ENCODE measurements at places on chromosomes 2 and 18.

- DNase-seq = no peak
Measured at GRCh38 chr18:56789004-56789888, 138.1 kb downstream of the WDR7 start.

DNA sequence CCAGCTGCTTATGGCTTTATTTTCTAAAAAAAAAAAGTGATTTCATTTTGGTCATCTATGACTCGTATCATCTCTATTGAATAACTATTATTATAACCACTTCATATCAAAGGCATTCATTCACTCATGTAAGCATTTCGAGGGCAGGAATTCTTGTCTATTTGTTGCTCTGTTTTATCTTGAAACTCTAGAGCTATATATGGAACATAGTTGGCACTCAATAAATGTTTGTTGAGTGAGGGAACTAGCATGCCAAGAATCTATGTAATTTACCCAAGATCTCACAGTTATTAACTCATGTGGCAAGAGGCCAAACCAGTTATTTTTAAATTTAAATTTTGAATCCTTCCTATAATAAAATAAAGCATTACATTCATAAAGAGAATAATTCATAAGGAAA, 470.1 kb downstream of the TMX3 start:
- DNase-seq = no peak

DNA sequence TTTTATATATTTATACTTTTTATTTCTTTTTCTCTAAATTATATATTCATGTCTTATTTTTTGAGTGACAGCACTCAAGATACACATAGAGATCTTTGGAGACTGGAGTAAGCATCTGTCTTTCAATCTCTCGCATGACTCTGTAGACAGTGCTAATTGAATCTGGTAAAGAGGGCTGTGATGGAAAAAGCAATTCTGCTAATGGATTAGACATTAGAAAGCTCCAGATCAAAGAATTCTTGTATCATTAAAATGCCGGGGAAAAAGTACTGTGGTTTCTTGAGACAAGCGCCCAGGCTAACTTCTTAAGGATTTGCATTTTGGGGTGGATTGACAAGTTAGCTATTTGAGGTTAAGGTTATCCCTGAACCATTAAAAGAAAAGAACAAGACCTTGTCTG, 383.1 kb upstream of the TNP1 start:
- no peak for DNase-seq

- DNase-seq = no peak
Measured at GRCh38 chr2:127064642-127065250, 42.2 kb downstream of the BIN1 start.

GRCh38 chr2:170457742-170458141, 257.4 kb upstream of the SP5 start:
- DNase-seq = no peak

DNA sequence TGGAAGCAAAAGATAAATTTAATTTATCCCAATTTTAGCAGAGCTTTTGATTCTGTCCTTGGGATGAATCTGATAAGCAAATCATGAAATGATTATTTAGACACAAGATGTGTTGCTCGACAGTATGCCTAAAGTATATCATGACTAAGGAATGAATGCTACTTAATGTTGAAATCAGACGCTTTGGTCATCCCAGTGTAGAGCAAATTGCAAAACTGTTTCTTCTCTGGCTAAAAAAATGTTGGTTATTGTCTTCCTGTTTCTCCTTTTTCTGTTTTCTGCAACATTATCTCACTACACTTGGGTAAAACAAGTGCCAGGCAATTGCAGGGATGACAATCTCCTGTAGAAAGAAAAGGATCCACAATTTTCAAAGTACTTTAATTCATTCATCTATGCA, 66.4 kb downstream of the BABAM2 start:
- DNase-seq = no peak

GRCh38 chr2:14896330-14897030, 264.0 kb downstream of the LRATD1 start:
- no peak for DNase-seq

DNA sequence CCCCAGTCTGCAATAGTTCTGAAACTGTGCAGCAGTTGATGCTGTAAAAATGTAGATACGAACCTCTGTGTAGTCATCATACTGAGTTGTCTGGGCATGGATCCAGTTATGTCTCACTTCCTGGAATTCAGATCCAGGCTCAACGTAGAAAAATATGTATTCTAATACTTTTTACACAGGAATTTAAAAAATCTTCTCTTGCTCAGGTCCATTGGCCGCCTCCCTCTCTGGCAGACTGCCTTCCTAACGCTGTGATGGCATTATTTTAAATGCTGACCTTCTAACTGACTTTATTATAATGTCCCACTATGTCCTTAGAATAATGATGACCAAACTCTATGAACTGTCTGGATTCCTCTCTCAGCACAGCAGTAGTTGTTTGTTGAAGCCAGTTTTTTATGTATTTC, 119.6 kb downstream of the FEZ2 start:
- DNase-seq = no peak

GRCh38 chr2:238868067-238868524, 20.2 kb downstream of the TWIST2 start:
- no peak for DNase-seq

GRCh38 chr2:212914392-212914791, 237.0 kb downstream of the IKZF2 start:
- DNase-seq = no peak

- no peak for DNase-seq
Measured at GRCh38 chr2:238418196-238418998, 8.3 kb upstream of the ASB1 start.

- DNase-seq = no peak
Measured at GRCh38 chr18:10142496-10143160, 228.8 kb downstream of the VAPA start.

GRCh38 chr18:66560094-66560493, 43.8 kb downstream of the CDH19 start:
- DNase-seq = no peak

- DNase-seq = no peak
Measured at GRCh38 chr2:48567671-48568070, 37.7 kb downstream of the STON1 start.

- no peak for DNase-seq
Measured at GRCh38 chr2:239273280-239274234, 127.3 kb downstream of the HDAC4 start.

GRCh38 chr2:134023854-134024253, 230.0 kb upstream of the MGAT5 start:
- DNase-seq = no peak

- DNase-seq = no peak
Measured at GRCh38 chr2:17544256-17544655, 3.8 kb downstream of the VSNL1 start.

DNA sequence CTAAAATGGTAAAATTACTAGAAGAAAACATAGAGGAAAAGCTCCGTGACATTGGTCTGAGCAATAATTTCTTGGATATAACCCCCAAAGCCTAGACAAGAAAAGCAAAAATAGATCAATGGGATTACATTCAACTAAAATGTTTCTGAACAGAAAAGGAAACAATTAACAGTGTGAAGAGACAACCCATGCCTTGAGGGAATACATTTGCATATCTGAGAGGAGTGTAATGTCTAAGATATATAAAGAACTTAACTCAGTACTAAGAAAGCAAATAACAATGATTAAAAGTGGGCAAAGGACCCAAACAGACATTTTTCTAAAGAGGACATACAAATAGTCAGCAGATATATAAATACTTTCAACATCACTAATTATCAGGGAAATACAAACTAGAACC, 206.2 kb downstream of the VAPA start:
- DNase-seq = no peak

DNA sequence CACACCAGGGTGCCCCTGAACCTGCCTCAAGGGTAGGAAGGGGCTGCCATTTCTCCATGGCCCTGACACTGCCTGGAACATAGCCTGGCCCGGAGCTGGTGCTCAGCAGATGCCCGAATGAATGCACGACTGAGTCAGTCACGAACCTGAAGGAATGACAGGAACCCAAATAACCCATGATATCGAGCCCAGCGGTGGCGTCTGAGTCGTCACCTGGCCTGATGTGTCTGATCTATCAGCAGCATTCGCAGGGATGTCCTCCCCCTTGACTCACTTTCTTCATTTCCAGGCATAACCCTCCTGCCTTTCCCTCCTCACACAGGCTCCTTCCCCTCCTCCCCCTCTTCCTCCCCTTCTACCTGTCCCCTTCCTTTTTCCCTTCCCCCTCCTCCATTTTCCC, 52.1 kb upstream of the SMAD7 start:
- no peak for DNase-seq

GRCh38 chr2:240790370-240791220, 29.4 kb downstream of the KIF1A start:
- no peak for DNase-seq

DNA sequence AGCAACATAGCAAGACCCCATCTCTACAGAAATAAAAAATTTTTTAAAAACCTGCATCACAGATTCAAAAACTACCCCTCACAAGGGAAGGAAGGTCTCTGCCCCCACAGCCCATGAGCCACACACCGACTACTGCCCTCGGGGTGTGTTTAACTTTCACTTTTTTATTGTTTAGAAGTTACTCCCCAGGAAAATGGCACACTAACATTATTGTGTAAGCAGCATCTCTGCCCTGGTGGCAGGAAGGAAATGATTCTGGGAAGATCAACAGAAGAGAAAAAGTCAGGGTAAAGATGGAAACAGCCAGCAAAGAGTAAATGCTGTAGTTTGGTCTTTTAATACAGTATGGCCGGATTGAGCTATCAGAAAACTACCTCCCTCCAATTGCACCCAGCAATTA, 21.9 kb downstream of the TRABD2A start:
- no peak for DNase-seq

- no peak for DNase-seq
Measured at GRCh38 chr2:81903534-81903933, 1599.0 kb upstream of the LRRTM1 start.

GRCh38 chr2:3651691-3652648, 6.0 kb upstream of the ALLC start:
- peak; percentile 90 for DNase-seq

DNA sequence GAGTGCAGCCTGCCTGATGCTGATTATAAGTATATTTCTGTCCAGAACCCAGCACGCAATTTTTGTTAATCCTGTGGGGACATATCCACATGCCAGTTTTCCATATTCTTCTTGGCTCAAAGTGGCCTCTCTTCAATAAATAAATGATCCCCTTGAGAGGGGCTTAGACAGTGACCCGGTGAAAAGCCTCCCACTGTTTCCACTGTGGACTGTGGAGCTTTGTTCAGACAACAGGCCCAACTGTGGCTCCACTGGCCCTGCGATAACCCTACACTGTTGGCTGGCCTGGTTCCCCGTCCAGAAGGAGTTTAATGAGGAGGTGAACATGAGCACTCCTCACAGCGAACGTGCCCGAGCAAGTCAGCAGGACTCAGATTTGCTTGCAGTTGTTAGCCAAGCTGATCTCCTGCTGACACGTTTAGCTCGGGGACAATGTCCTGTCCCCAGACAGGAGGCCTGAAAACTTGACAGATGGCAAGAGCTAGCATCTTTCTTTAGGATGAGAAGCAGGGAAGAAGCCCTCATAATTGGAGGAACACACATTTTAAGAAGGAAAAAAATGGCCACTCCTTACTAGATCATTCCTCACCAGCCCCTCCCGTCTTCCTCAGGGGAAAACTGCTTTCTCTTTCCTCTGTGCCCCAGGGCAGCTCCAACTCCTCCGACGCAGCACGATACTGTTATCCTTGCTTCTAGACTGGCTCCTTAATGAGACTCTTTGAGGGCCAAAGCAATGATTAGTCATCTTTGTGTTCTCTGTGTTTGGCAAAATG, 20.0 kb upstream of the MTCL1 start:
- DNase-seq = peak; percentile 45

DNA sequence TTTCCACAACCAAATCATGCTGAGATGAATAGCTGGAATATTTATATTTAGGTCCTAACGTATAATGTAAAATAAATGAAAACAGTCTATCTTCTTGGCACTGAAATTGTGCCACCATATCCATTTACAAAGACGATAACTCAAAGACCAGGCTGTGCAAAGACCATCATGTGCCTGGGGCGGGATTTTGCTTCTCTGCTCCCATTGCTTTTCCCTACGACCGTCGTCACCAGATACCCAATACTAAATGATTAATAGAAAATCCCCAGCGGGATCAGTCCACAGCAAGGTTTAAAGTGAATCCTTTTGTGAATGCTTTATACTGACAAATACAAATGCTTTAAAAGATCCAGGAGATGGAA, 194.3 kb upstream of the ARL4C start:
- DNase-seq = no peak

GRCh38 chr18:73563901-73564472, 583.6 kb downstream of the FBXO15 start:
- DNase-seq = no peak

DNA sequence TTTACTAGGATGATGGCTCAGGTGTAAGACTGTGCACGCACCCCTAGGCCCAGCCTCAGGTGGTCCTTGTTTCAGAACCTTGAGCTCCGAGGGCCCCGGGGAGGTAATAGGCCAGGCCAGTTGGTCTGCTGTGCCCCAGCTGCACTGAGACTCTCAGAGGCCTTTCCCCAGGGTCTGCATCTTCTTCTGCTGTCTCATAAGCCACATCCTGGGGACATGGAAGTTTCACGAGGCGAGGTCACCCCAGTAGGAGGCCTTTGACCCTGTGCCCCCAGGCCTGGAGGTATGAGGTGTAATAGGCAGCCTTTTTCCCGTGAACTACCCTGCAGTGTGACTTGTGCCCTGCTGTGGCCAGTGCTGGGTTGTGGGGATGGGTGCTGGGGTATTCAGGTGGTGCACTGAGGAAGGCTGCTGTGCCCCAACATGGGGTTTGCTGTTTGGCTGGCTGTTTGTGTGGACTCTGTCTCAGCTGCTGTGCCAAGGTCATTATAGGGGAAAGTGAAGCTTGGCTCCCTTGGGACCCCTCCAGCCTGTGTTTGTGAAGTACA, 6.9 kb downstream of the OXER1 start:
- no peak for DNase-seq

GRCh38 chr2:38948387-38948882, 58.8 kb downstream of the ARHGEF33 start:
- no peak for DNase-seq

- no peak for DNase-seq
Measured at GRCh38 chr2:72883356-72883962, 3.7 kb upstream of the SPR start.

DNA sequence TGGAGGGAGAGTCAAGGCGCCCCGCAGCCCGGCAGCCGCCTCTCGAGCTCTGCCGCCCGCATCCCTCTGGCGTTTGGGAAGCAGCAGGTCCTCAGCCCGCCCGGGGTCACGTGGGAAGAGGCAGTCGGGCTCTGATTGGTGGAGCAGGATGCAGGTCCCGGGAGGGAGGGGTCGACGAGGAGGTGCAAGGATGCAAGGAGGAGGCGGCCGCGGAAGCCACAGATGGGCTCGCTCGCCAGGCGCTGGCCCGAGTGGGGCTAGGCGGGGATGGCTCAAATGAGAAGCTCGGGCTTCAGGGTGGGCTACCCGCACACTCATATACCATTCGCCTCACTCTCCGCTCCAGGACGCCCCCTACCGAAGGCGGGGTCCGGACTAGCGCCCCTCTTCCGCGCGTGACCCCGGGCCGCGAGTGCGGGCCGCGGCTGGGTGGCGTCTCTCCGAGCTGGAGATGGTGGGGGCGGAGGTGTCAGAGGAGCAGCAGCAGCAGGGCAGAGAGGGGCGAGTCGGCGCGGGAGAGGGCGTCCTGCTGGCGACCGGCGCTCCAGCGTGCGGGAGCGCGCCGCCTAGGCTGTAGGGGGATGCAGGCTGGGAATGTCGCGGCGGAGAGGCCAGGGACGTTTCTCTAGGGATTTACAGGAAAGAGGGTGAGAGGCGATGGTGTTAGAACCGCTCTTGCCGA, at the start of gene TMEFF2:
Gene TMEFF2, minus strand, starts transcription at position 68 of the 682 bp plus-strand sequence. CDS start 409 bp downstream, outside the sequence.
- DNase-seq = no peak

GRCh38 chr2:73981081-73982001, 3.4 kb upstream of the TET3 start:
- DNase-seq = no peak

GRCh38 chr2:182509-183122, 81.2 kb downstream of the SH3YL1 start:
- DNase-seq = no peak

Measured in NCI-H187 (cell line).